GM06990 (cell line): ENCODE measurements at places on chromosomes 5 and 9.

- DNase-seq, result no peak
These were observed 64.0 kb downstream of the DPYSL3 start for GRCh38 chr5:147445917-147446316.

DNA sequence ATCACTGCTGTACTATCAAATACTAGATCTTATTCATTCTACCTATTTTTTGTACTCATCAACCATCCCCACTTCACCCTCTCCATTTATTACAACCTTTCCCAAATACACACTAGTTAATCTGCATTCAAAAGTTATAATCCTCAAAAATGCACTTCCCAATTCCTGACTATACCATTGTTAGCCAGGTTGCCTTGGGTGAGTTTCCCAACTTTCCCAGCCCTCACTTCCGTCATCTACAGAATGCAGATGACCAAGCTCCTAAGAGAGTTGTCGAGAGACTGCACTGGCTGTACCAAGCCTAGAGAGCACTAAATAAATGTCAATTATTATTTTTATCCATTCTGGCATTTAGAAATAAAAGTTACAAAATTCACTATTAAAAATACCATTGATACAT is 11.5 kb downstream of the PLPP1 start:
- no peak for DNase-seq

DNA sequence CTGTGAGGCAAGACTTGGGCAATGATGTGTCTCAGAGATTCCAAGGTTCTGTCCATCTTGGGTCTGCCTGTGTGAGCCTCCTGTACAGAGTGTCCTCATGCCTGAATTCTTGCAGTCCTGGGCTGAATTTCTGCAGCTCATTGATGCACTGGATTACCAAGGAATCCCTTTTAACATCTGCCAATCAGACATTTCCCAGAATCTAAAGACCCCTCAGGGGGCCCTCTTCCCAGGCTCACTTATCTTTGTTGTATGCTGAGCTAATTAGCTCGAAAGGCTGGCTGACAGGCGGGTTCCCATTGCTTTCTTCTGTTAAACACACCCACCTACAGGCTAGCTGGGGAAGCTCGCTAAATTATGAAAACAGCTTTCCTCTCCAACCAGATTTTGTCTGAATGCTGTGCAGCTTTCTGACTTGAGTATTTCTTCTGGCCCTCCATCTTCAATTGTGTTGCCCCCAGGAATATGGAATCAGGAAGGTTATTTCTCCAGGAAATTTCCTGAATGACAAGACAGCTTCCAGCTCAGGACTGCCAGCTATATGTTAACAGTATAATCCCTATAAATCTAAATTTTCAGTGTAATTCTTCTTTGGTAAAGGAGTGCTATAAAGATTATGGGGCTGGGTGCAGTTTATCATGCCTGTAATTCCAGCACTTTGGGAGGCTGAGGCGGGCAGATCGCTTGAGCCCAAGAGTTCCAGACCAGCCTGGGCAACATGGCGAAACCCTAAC is at the start of gene LIX1:
LIX1 (minus strand) TSS at position 91 of the 734 bp plus-strand sequence; CDS start at position 56, 35 bp downstream.
- DNase-seq, result no peak

DNA sequence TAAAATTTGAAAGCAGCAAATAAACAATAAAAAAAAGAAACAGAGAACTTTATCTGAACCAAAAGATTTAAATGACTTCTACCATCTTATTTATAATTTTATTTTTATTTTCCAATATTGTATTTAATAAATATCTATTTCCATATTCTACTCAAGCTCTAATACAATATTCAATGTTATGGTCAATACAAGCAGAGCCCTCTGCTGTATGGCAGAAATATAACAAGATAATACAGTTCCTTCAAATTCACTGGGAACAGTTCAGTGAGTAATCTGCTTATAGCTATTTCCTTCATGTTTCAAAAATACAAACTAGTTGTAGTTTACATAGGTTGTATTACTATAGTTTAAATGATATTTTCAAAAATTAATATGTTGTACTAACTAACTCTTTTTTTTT is 332.7 kb downstream of the PRDM9 start:
- no peak for DNase-seq

- no peak for DNase-seq
These were observed 11.7 kb downstream of the KCNV2 start for GRCh38 chr9:2729003-2729402.

DNA sequence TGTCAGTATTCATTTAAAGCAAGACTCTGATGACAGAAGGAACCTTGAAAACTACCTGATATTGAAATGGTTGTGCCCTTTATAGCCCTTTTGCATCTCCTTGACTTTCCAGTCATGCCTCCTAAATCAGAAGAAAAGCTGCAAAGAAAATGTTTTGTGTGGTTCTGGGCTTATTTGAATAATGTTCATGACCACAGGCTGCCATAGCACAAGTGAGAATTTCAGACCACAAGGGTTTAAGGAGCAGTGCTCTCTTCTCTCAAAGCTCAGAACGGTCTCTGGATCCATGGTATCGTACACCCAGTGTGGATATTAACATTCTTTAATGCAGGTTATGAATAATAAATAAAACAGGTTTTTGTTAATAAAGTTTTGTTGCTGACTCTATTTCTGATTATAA is 54.2 kb downstream of the GPR107 start:
- DNase-seq, result no peak

DNA sequence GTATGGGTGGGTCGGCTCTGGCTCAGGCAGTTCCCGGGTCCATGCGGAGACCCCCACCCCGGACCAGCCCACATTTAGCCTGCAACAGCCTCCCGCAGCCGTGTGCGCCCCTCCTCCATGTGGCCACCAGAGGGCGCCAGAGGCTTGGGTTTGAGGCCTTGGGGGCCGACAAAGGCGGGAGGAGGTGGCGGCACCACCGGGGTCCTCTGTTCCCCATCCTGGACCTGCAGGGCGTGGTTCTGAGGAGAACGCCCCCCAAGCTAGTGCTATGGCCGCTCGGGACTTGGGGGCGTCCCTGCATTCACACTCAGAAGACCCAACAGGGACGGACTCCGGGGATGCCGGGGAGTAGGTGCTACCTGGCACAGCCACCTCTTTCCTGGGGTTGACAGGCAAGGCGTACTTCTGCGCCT is 16.5 kb downstream of the ASS1 start:
- peak; percentile 48 for DNase-seq

GRCh38 chr5:10565785-10566542 is 2.1 kb downstream of the ANKRD33B start:
- DNase-seq, result no peak

- DNase-seq, result no peak
These were observed 89.4 kb downstream of the RGS7BP start for GRCh38 chr5:64595031-64595855.

GRCh38 chr5:142823126-142823525 is 52.9 kb downstream of the ARHGAP26 start:
- DNase-seq, result no peak

- peak; percentile 68 for DNase-seq
These were observed 29.5 kb downstream of the MTAP start for GRCh38 chr9:21831841-21832509.

DNA sequence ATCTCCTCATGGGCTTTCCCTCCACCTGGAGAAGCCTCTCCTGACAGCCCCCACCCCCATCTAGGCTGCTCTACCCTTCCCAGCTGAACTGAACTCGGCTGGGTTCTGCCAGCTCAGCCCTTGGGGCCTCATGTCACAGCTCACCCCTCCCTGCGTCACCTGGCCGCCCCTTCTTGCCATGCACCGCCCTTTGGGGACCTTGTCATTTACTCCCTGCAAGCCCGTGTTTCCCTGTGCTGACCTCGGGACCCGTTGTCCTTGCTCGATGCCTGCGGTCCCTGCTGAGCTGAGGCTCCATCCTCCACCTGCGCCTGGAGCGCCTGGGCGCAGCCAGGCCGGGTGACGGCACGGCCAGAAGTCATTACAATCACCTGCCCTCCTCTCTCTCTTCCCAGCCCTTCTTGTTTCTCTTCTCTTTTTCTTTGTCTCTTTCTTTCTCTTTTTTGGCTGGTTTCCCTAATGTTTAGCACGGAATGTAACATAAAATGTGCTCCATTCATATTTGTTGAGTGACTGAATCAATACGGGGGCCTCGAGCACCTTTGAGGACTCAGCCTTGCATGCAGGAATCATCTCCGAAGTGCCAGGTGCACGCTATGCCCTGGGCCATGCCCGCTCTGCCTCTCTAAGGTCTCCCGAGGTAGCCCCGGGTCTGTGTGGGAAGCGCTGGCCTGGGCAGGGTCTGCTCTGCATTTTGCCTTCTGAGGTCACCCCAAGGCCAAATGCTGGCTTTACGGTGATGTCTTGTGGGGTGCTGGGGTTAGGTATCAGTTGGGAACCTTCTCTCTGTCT is 48.1 kb upstream of the COL5A1 start:
- DNase-seq, result no peak

DNA sequence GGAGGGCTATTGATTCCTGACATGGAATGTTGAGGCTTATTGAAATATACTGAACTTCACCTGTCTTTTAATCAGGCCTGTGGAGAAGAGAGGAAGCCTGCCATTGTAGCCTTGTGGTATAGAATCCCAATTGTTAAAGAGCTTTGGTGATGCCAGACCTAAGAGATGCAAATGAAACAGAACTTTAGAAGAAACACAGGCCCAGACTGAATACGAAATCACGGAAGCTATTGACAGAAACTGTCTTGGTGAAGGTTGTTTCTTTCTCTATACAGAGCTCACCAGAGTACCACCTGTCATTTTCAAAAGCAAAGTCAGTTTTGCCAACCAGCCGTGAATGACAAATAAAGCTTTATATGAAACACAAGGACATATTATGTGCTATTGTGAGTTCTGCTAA is 660.3 kb downstream of the ISL1 start:
- DNase-seq, result no peak

DNA sequence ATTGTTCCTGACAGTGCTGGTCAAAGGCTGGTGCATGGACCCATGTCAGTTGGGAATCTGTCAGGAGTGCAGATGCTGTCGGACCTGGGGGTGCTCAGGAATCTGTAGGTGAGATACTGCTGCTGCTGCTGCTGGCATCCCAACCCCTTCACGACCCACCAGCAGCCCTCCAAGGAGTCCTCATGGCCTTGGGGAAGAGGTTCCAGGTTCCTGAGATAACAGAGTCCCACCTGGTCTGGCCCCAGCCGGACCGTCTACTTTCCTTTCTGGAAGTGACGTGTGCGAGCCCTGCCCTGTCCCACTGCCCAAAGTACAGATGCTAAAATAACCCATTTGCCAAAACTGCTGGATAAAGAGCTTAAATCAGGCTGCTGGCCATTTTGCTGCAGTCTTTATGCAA is 4.3 kb downstream of the NXNL2 start:
- no peak for DNase-seq

DNA sequence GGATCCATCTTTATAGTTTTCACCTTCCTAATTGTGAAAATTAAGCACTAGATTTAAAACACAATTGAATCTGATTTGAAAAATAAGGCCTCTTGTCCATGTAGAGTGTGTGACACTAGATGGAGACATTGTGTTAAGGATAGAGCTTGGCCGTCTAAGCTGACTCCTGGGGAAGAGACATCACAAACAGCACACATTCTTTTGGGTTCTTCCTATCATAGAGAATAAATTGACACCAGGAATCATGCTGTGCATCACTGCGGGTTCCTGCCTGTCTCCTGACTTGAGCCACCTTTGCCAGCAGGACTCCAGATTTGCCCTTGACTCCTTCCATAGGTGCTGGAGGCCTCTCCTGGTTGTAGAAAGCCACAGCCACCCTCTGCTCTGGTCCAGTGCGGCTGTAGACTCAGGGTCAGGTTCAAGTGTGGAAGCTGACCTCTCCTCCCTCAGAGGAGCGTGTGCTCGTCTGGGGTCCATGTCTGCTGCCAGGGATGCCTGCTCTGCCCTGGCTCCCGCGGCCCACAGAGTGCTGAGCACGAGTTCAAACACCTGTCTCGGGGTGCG is 11.2 kb downstream of the ROPN1L start:
- DNase-seq, result peak; percentile 41

DNA sequence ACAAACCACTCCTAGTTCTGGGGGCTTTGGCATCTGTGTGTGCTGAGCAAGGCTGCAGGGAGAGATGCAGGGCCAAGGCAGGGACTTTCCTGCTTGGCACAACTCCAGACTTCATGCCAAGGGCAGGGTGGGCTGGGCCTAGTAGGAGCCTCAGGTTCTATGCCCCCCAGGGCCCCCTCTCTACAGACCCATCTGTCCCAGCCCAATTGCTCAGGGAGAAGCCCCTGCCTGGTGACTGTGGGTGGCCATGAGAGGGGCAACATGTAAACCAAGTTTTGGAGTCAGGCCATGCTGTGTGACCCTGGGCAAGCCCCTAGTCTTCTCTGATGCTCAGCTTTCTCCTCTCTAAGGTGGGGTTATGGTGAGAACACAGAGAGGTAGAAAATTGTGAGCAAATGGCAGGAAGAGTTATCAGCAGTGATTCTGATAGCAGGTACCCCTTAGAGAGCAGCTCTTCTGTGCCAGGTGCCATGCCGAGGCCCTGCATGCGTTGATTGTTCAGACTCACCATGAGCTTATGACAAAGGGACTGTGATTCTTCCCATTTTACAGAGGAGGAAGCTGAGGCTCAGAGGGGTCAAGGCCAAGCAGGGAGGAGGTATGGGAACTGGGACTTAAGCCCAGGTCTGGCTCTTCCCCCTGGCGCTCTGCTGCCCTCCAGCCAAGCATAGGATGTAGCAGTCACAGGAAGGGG is 5.2 kb downstream of the OLFML2A start:
- no peak for DNase-seq

- no peak for DNase-seq
These were observed 36.3 kb downstream of the GDA start for GRCh38 chr9:72185561-72185960.

DNA sequence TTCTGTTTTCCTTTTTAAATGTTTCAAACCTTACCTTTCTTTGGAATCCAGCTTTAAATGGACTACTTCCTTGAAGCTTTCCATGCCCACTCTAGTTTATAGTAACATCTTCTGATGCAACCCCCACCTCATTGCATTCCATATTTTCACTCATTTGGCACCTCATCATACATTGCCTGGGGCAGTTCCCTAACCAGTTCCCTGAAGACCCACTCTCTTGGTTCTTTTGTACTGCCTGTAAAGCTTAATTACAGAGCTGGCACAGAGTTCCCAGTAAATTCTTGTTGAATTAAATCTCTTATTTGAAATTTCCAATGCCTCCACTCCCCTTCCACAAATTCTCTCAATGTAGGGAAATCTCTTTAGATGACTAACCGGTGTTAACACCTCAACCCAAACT is 257.2 kb downstream of the ARRDC3 start:
- DNase-seq, result no peak

DNA sequence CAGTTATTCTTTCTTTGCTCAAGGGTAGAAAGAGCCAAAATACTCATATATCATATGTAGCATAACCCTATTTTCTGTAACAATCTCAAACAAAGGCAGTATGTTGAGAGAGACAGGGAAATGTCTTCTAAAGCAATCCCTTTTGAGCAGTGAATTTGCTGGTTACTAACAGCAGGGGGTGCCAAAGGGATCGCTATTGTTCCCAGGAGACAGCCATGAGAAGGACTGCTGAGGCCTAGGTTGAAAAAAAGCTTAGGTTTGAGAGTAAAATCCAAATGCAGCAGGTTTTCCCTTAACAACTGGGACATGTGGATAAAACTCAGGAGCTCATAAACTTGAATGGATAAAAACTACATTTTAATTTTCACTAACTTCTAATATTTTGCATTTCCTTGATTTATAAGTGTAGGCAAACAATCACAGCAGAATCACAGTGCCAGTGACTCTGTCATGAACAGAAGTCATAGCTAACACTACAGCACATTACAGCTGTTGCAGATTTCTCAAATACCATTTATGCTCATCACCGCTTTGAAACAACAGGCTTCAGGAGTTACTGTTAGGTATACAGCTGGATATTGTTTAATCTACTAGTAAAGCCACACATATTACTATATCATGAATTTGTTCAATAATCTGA is 148.4 kb downstream of the MAPKAP1 start:
- DNase-seq, result peak; percentile 42
